Fibroblast of lung (primary cell): ENCODE measurements at places on chromosomes 16 and 17. TPM values are rescaled to one million over a fixed set of nuclear protein-coding genes. Genes with fewer than 3 reads are reported as not detected.

- H3K27me3 ChIP-seq: peaks cover 9% of the 10 kb centered on the region
- no peaks in the 10 kb centered on the region for H3K36me3 ChIP-seq
- H3K27ac ChIP-seq: no peak overlapping the region
- H3K4me1 ChIP-seq: peaks cover 3% of the 10 kb centered on the region
- no peak for DNase-seq
Measured at GRCh38 chr17:57257195-57257894, 1.0 kb downstream of the MSI2 start.

GRCh38 chr16:30760577-30761426, 1.1 kb downstream of the CFAP119 start:
- H3K36me3 ChIP-seq: peaks cover 33% of the 10 kb centered on the region
- H3K27ac ChIP-seq: peak overlapping the region; percentile 92
- peak overlapping the region; percentile 81 for H3K4me3 ChIP-seq
- DNase-seq: no peak
- peaks cover 14% of the 10 kb centered on the region for H3K4me1 ChIP-seq

Gene SOX15
- under 0.01 and 0.50 TPM in 2 replicates for total RNA-seq

Gene ADAM11
- total RNA-seq: 0.51 and 0.66 TPM in 2 replicates

Gene KIF2B
- total RNA-seq: not detected in 2 replicates

Gene OSGIN1
- total RNA-seq: 3.6 and 6.6 TPM in 2 replicates

DNA sequence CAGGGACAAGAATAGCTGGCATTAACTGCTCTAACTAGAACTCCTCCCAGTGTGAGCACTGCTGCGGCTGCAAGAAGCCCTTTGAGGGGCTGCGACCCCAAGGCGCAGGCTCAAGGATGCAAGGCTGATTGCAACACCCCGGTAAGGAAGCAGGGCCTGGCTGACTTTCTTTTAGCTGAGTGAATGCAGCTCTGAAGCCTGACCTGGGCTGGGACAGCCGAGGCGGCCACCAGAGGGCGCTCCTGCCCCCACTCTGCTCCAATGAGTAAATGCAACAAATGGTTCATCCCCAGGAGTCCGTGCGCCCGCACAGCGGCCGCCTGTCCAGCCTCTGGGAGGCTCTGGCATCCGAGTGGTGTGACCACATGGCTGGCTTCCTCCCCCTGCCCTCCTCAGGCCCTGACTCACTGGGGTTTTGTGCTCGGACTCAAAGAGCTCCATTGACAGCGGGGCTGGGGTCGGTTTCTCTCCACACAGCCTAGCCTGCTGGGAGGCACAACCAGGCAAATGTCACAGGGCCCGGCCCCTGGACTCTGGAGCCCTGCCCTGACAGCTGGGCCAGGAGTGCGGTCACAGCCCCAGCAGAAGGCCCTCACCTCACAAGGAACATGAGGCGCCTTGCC, at the start of gene SMIM5:
SMIM5 (plus strand) TSS at position 572 of the 623 bp plus-strand sequence. CDS start 6,768 bp downstream, outside the sequence.
- H3K27ac ChIP-seq: peak within 1 kb of the TSS; percentile 73
- peak; percentile 84 for DNase-seq
- peaks cover 14% of the 10 kb centered on the region for H3K4me1 ChIP-seq
- no peaks in the 10 kb centered on the region for H3K36me3 ChIP-seq
- no peak within 1 kb of the TSS for H3K4me3 ChIP-seq
- H3K27me3 ChIP-seq: no peaks in the 10 kb centered on the region

DNA sequence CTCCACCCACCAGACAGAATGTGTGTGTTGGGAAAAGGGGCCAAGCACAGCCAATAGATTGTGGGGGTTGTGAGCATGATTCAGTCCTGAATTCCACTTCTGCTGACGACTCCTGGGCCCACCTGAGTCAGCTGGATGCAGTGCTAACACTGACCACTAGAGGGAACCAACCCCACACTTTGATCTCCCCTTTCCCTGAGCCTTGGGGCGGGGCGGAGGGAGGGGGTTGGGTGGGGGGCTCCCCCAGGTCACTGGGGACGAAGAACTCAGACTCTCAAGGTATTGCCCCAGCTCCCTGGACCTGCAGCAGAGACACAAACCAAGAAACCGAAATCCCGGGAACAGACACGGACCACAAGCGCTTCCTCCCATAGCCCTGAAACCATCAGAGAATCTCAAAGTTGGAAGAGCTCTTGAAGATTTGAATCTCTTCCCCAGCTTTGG, 621 bp upstream of the CSHL1 start:
- H3K27me3 ChIP-seq: peaks cover 3% of the 10 kb centered on the region
- no peaks in the 10 kb centered on the region for H3K4me1 ChIP-seq
- H3K4me3 ChIP-seq: no peak overlapping the region
- H3K36me3 ChIP-seq: no peaks in the 10 kb centered on the region

Gene SAT2
- total RNA-seq: 54.3 and 55.5 TPM in 2 replicates

DNA sequence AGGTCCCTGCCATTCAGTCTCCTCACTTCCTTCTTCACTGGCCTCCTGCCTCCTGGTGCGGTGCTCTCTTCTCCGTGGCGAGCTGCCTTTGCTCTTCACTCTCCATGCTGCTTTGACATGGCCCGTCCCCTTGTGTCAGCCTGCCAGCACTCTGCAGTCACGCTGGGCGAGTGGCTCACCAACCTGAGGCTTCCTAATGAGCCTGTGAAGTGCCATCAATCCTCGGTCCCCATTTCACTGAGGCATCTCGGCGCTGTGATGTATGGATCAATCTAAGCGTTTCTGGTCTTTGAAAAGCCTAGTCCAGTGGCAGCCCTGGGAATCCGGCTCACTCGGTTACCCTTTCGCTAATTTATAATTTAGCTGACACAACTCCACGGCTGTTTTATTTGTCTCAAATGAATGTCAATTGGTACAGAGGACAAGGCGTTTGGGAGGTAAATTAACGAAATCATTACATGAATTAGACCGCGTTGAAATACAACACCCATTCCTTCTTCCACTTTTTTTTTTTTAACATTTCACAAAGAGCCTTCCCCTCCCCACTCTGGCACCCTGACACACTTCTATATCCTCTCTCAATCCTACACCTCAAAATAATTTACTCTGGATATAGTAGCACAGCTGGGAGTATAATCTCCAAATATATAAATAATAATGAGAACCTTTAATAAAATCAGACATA, 610.7 kb downstream of the TMEM114 start:
- no peak overlapping the region for H3K27ac ChIP-seq
- H3K4me1 ChIP-seq: no peaks in the 10 kb centered on the region
- no peak for DNase-seq
- H3K36me3 ChIP-seq: no peaks in the 10 kb centered on the region
- no peak overlapping the region for H3K4me3 ChIP-seq
- H3K27me3 ChIP-seq: no peaks in the 10 kb centered on the region

Gene NEUROD2
- total RNA-seq: not detected in 2 replicates

DNA sequence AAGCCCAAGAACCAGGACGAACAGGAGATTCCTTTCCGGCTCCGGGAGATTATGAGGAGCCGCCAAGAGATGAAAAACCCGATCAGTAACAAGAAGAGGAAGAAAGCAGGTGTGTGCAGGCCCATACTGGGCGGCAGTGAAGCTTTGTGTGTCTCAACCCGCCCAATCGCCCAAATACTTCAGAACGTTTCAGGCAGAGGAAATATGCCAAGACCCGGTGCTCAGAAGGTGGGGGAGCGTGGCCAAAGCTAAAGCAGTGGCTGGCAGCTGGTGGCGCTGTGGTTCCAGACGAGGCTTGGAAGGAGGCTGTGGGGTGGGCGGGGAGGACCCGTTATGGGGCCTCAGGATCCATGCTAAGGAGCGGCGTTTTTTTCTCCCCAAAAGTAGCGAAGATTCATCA, 1.2 kb downstream of the CCDC137 start:
- no peaks in the 10 kb centered on the region for H3K27me3 ChIP-seq
- H3K36me3 ChIP-seq: peaks cover 32% of the 10 kb centered on the region
- peaks cover 9% of the 10 kb centered on the region for H3K4me1 ChIP-seq

Gene CSF3
- not detected in 2 replicates for total RNA-seq
